CD8-positive, alpha-beta memory T cell (primary cell): ENCODE measurements at places on chromosomes 5 and 9.
A peak's percentile ranks its signal among the peaks of the same experiment; 100 is the strongest.

- H3K4me1 ChIP-seq: no peaks in the 10 kb centered on the region
- no peaks in the 10 kb centered on the region for H3K27me3 ChIP-seq
- no peak overlapping the region for H3K27ac ChIP-seq
- no peak overlapping the region for H3K4me3 ChIP-seq
- no peak for DNase-seq
- no peaks in the 10 kb centered on the region for H3K36me3 ChIP-seq
These were observed 2118.6 kb upstream of the C9orf72 start for GRCh38 chr9:29691758-29692407.

- H3K36me3 ChIP-seq: no peaks in the 10 kb centered on the region
- peak overlapping the region; percentile 81 for H3K27ac ChIP-seq
- H3K4me3 ChIP-seq: no peak overlapping the region
- peaks cover 42% of the 10 kb centered on the region for H3K4me1 ChIP-seq
- peaks cover 39% of the 10 kb centered on the region for H3K27me3 ChIP-seq
- no peak for DNase-seq
These were observed 3.1 kb downstream of the CXXC5 start for GRCh38 chr5:139651043-139651834.

GRCh38 chr9:128554155-128554862, 1.9 kb downstream of the SPTAN1 start:
- no peak overlapping the region for H3K27ac ChIP-seq
- no peak for DNase-seq
- H3K4me3 ChIP-seq: peak overlapping the region; percentile 75
- no peaks in the 10 kb centered on the region for H3K27me3 ChIP-seq
- H3K4me1 ChIP-seq: peaks cover 81% of the 10 kb centered on the region

GRCh38 chr5:68962757-68963484, 130.9 kb upstream of the SLC30A5 start:
- H3K27ac ChIP-seq: no peak overlapping the region
- H3K36me3 ChIP-seq: no peaks in the 10 kb centered on the region
- no peak overlapping the region for H3K4me3 ChIP-seq
- no peaks in the 10 kb centered on the region for H3K4me1 ChIP-seq
- H3K27me3 ChIP-seq: no peaks in the 10 kb centered on the region
- no peak for DNase-seq
